Stimulated activated CD4-positive, alpha-beta T cell treated with anti-CD3 and anti-CD28 coated beads, Interleukin-12 subunit alpha, Interleukin-12 subunit beta, amount 100 ng/mL, for 24 hours (primary cell): ENCODE measurements at places on chromosomes 11 and 22.

DNA sequence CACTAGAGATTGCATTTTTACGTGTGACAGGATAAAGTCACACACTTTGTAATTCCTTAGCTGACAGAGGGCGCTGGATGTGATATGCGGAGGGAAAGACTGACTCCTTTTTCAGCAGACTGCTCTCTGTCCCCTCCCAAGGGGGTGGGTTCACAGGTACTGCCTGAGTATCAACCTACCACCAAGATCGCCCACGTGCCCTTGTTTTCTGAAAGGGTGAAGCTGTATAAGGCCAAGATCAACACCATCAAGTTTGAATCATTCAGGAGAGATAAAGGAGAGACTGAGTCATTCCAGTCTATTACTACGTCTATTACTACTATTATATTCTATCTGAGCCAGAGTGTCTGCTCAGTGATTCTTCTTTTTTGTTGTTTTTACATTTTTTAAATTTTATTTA lies 30.7 kb downstream of the BUD13 start:
- DNase-seq: no peak

- no peak for DNase-seq
These were observed 24.7 kb downstream of the IL10RA start for GRCh38 chr11:118010738-118011461.

GRCh38 chr11:59138643-59139042 lies 4.0 kb upstream of the FAM111A start:
- DNase-seq: no peak

- peak; percentile 58 for DNase-seq
These were observed 138.8 kb upstream of the SORL1-AS1 start for GRCh38 chr11:121591405-121592033.

- DNase-seq: no peak
These were observed 63.2 kb upstream of the RRAS2 start for GRCh38 chr11:14422052-14422813.

DNA sequence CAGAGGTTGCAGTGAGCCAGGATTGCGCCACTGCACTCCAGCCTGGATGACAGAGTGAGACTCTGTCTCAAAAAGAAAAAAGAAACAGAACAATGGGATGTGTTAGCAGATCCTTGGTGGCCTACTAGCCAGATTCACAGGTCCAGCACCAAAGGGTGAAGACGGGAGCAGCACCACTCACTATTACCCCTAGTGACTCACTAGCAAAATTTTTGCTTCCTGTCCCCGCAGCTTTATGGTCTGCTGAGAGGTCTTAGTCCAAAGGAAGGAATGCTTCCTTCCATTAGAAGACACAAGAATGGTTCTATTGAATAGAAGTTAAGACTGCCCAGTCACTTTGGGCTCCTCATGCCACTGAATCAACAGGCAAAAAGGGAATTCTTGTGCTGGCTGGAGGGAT lies 35.9 kb upstream of the NUP50 start:
- no peak for DNase-seq

DNA sequence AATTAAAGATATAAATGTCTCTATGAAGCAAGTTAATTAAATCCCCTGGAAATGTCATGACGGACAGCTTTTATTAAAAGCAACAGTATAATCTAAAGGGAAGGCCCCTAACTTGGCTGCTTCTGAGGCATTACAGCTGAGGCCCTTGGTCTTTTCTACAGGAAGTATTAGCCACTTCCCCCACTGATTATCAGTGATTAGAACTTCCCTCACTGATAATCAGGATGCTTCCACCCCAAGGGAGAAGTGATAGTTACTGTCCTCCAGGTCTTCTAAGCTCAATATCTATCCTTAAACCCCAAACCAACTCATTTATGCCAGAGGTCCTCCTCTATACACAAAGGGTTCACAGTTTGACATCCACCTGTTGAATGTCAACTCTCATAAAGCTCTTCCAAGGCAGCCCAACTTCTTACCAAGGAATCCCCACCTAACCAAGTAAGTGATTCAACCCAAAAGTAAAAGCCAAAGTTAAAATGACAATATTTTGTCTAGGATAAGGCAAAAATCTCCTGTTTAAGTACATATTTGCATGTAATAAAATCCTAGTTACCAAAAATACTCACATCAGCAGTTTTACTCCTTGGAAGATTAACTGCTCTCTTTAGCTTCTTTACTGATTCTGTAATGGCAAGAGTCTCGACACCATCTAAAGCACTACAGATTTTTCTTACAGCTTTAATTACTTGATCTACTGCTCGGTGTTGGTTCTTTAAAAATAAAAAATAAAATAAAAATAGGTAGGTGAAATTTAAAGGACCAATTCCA lies 58.6 kb upstream of the RPS13 start:
- DNase-seq: no peak

DNA sequence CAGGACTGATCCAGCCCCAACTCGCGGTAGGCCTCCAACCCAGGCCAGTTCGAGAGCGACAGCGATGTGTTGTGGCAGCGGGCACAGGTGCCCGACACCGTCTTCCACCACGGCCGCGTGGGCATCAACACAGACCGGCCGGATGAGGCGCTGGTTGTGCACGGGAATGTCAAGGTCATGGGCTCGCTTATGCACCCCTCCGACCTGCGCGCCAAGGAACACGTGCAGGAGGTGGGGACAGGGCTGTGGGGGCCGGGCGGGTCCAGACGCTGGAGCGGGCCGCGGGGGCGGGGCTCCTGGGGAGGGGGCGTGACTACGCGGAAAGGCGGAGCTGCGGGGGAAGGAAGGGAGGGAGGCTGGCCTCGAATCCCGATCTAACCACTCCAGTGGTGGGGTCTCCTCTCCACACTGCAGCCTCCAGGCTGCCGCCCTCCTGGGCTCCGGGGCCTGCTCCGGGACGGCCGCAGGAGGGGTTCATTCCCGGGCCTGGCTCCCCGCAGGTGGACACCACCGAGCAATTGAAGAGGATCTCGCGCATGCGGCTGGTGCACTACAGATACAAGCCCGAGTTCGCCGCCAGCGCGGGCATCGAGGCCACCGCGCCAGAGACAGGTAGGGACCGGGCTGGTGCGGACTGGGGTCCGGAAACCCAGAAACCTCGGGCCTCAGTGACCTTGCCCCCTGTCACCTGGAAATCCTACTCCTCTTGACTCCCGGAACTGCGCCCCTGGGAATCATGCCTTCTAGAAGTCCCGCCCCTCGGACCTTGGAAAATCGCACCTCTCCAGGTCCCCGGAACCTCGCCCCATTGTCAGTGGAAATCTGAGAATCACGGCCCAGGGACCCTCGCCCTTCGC lies 14.9 kb downstream of the TMEM258 start:
- DNase-seq: peak; percentile 51

DNA sequence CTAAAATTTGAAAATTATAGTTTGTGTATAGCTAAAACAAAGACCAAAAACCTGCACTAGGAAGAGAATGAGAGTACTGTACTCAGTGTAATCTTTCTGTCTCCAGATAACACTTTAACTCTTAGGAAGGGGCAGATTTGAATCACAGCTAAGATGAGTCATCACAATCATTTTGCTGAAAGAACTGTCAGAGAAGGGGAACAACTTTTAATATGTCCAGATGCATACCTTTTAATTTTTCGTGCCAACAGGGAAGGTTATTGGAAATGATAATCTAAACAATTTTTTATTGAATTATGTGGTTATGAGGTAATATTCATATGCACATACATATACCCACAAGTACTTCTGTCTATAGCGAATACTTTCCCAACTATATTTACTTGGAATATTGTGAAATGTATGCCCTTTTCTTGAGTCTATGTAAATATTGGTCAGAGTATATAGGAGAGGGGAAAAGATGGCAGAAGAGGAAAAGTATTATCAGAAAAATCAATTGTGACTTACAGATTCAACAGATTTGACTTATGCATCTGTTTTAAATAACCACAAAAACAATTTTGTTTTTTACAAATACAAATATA lies 51.1 kb upstream of the MUC15 start:
- no peak for DNase-seq

GRCh38 chr22:50702261-50702671 lies 29.6 kb downstream of the SHANK3 start:
- DNase-seq: no peak

DNA sequence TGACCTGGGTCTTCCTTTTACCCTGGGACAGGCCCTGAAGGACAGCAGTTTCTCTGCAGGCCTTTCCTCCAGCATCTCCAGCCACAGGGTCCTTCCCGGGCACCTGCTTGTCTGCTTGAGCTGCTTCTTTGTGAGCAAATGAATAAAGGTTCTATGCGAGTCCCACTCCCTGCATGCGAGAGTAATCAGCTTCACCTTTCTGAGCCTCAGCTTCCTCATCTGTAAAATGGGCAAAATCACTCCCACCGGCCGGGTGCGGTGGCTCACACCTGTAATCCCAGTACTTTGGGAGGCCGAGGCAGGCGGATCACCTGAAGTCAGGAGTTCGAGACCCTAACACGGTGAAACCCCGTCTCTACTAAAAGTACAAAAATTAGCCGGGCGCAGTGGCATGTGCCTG lies 31.1 kb downstream of the IFT27 start:
- no peak for DNase-seq

DNA sequence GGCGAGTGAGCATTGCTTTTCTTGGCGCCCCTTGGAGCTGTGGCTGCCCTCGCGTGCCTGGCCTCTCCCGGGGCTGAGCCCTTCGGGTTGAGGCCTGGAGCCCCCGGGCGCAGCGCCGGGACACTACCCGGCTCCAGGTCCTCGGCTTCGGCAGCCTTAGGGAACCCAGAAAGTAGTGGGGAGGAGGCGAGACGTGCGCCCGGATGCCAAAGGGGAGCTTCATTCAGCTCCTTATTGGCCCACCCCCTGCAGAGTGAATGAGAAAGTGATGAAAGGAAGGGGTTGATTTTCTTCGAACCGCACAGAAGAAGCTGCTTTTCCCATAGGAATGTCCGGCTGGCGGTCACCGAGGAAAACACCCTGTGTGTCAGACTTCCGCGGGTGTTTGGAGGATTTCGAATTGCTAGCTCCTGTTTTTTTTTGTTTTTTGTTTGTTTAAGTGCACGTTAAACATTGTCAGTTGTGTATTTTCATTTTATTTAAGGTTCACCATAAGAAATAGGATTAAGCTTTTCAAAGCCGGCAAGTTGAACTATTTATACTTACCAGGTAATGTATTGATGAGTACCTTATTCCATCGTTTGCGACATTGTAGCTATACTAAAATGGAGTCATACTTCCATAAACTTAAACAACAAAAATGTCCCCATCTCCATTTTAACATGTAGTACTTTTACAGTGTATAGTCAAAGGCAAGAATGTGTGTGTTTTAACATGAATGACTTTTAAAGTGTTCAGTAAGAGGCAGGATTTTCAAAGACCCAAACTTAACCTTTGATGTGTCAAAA lies 841 bp upstream of the EIF4G2 start:
- DNase-seq: no peak

DNA sequence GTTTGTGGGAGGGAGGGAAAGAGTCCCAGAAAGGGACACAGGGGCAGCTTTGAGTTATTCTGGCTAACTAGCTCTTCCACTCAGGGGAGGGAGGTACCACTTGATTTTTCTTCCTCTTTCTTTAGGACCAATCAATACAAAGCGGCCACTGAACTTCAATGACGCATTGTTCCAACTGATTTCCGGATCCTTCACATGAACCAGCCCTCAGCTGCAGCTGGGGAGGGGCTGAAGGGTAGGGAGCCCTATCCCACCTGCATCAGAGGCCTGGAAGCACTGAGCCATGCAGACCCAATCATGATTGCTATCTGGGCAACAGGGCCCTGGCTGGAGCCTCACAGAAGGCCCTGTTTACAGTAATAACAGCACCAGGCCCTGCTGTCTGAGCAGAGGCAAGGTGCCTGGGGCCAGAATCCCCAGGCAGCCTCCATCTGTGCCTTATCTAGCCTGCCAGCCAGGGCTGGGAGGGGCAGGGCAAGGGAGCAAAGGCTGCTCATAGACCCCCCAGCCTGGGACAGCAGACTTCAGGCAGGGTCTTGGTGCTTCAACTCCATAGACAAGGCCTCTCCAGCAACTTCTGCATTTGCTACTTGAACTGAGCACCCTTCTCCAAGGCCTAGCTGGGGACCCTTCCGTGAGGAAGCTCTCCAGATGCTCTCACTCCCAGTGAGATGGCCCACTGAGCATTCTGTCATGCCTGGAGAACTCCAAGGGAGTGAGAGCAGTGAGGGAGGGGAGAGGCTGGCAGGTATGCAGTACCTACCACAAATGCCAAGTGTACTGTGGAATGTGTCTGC lies 22.5 kb downstream of the CLPB start:
- no peak for DNase-seq

GRCh38 chr11:101923554-101923953 lies 7.2 kb upstream of the ANGPTL5 start:
- no peak for DNase-seq

DNA sequence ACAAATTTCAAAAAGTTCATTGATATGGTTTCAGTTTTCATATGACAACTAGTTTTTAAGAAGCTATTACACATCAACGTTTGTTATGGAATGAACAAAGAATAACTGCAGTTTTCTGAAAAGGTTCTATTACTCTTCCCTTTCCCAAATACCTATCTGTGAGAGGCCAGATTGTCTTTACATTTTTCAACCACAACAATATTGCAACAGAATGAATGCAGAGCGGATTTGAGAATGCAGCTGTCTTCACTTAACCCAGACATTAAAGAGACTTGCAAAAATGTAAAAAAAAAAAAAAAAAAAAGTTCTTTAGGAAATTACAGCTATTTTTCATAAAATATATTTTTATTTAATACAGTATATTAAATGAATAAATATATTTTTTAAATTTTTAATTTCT lies 250.8 kb downstream of the DDX10 start:
- DNase-seq: no peak

DNA sequence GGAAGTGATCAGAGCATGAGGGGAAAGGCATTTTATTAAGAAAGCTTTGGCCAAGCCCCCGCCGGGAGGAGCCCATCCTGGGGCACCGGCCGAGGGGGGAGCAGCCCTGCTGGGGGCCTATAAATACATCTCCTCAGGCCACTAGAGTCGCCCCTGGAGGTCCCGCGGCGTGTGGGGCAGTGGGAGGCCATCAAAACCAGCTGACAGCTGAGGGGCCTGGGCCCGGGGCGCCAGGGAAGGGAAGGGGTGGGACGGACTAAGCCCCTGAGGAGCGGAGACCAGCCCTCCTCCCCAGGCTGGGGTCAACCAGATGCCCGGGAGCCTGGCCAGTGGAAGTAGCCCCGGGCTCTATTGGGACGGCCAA lies 13.1 kb downstream of the SCARF2 start:
- DNase-seq: no peak

GRCh38 chr11:2169005-2169378 lies 2.6 kb downstream of the TH start:
- no peak for DNase-seq

DNA sequence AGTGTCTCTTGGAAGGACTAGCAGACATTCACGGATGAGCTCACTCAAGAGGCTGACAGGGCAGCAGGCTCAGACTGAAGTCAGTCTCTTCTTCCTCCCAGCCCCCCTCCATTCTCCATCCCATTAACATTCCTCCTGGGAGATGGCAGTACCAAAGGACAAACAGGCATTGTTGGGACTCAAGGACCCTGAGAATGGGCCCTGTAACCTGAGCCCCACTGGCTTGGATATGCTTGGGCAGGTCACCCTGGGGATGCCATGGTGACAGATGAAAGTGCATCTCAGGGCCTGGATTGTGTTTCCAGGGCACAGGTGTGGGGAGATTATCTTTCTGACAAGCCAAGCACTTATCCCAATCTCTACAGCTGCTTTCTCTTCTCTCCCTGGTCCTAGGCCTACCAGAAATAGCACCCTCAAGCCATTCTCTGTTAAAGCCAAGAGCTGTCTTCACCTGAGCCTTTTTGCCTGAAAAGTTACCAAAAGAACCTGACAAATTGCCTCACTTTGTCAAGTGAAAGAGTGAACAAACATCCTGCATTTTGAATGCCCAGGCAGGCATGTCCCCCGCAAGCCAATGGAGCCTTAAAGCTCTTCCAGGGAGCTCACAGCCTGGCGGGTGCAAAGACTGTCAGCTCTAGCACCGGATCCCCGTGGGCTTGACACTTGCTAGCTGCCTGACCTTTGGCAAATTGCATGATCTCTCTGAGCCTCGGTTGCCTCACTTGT lies 366.0 kb upstream of the NARS2 start:
- no peak for DNase-seq
